ENCODE measurements at places on chromosomes 5 and 9. TPM values are rescaled to one million over a fixed set of nuclear protein-coding genes. Genes with fewer than 3 reads are reported as not detected.

DNA sequence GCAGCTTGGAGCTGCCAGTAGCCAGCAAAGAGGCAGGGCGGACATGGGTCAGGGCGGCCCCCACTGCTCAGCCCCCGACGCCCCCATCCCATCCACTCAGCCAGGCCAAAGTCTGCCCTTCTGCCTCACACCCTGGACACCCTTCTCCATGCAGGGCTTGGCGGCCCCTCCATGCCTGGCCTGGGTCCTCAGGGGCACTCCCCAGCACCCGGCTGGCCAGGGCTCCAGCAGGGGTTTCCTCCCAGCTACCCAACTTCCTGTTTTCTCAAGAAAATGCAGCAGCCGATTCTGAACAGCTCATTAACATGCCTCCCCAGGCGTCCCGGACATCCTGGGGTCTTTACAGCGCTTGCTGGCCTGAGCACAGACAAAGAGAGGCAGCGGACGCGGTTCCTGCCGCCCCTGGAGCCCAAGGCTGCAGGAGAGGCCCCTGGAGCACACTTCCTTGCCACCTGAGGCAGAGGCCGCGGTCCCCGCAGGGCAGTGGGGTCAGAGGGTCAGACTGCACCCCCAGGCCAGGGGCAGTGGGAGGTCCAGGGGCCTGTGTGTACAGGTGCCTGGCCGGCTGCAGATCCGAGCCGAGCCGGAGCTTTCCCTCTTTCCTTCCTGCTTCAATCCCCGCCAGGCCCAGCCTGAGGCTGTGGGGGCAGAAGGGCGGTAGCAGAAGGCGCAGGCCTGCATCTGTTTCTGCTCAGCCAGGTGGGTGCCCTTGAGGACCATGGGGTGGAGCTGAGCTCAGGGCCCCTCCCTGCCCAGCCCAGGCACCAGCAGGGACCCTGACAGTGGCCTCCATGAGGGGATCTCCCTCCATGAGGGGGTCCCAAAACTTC lies 18.7 kb upstream of the NRARP start:
- no peak for DNase-seq

Gene HRCT1
- total RNA-seq: not detected

Gene CDX1
- total RNA-seq: 0.41 TPM

DNA sequence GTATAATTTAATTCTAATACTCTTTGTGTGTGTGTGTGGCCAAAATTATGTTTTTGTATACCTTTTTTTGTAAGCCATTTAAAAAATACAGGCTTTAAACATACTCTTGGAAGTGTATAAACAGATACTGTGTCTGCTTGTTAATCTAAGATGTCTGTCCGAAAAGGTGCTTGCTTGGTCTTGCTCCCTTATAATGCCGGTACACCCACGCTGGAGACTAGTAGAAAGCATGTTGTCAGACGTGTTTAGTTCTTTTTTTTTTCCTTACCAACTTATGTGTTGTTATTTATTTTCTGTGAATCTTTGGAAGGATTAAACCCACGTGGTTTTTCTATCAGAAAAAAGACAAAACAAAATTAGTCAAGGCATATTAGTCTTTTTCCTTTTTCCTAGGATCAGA lies 9.5 kb downstream of the GAPVD1 start:
- DNase-seq: no peak

- no peak for DNase-seq
These were observed 190.6 kb upstream of the MSX2 start for GRCh38 chr5:174533751-174534241.

GRCh38 chr9:109640580-109641371 lies 139.2 kb upstream of the PALM2AKAP2 start:
- peak; percentile 15 for DNase-seq

Gene FABP6
- not detected for total RNA-seq

- no peak for DNase-seq
These were observed 1.7 kb downstream of the RXFP3 start for GRCh38 chr5:33937707-33938506.

DNA sequence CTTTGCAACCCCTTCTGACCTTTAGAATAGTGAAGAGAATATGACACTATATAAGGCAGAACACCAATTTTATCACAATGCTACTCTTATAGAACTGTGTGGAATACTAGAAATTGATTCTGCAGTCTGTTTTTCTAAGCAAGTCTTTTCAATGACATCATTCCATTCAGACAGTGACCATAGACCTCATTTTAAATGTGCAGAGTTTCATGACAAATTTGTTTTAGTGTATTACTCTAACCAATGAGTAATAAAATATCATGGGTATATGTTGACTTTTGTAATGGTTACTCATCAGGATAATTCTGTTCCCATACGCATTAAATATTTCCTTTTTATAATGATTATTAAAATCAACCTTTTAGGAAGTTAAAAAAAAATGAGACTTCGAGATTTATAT lies 219.9 kb downstream of the COX7C start:
- no peak for DNase-seq

- DNase-seq: no peak
These were observed 32.6 kb upstream of the ANXA1 start for GRCh38 chr9:73118898-73119554.

Gene GDA
- 4.8 TPM for total RNA-seq

Gene PCDHGB6
- total RNA-seq: 15.6 TPM

- no peak for DNase-seq
These were observed 209.0 kb downstream of the ALDH1A1 start for GRCh38 chr9:72743836-72744235.

DNA sequence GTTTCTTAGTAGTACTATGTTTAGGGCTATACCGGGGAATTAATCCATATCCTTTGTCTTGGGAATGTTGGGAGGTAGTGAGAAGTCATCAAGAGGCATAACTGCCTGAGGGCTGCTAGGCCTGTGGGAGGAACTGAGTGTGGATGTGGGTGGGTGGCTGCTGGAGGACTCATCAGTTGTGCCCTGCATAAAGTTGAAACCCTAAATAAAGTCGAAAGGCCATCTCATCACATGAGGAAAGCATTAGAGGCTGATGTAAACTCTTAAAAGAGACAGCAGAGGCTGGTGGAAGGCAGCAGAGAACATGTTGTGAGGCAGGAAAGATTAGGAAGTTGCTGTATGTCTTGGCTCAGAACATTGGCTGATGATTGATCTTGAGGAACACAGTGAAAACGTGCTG lies 143.8 kb downstream of the MAST4 start:
- DNase-seq: no peak

- no peak for DNase-seq
These were observed 10.7 kb downstream of the TNFAIP8 start for GRCh38 chr5:119366540-119366881.

Gene FGFR4
- total RNA-seq: 2.1 TPM

DNA sequence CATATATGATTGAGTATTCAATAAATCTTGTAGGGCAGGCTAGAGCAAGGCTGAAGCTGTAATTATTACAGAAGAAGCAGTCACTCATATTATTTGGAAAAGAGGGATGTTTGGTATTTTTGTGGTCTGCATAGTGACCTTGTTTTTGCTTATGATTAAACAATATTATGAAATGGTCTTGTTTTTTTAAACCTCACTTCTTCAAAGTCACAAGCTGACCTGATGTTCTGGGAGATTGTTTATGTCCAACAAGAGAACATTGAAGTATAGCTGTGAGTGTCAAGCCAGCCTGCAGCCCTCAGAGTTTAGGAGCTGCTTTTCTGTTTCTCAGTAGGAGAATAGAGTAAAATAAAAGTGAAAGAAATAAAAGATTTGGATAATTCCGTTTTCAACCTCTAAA lies 342.2 kb downstream of the LRRC70 start:
- DNase-seq: no peak

Gene CTXN3
- not detected for total RNA-seq

DNA sequence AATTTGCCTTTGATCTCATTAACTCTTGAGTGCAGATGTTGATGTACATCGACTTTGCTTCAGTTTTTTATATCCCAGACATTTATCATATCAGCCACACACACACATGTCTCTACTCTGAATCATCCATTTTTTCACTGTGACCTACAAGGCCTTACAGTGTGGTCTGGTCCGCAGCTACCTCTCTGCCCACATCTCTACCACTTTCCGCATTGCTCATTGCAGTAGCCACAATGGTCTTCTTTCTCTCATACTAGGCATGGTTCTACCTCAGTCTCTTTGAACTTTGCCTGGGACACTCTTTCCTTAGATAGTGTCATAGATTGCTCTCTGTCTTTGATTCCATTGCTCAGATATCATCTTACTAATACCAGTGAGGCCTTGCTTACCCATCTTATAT lies 87.9 kb upstream of the FSD1L start:
- DNase-seq: no peak

DNA sequence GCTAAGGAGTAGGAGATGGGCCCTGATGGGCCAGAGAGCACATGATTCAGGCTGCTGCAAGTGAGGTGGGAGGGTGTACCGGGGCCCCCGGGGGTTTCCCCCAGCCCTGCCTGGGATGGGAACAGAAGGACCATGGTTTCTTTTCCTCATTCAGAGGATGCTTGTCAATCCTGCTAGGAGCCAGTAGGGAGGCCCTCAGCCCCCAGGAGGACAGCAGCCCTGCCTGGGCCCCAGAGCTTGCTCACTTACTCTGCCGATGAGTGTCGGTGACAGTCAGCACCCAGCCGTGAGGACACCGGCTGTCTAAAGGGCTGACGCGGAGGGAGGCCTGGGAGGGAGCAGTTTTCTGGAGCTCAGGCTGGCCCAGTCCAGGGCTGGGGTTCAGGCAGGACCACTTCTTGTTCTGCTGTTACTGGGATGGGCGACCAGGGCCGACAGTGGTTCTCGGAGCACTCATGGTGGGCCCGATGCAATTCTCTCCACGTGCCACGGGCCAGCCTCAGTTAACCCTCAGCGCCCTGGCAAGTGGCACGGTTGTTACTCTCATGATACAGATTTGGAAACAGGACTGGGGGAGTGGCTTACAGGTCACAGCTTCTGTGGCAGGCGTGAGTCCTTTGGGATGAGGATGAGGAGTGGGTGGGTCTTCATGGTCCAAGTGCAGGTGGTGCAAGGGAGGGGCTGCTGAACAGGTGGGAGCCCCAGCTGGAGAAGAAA lies 1.8 kb downstream of the ARRDC1 start:
- no peak for DNase-seq

DNA sequence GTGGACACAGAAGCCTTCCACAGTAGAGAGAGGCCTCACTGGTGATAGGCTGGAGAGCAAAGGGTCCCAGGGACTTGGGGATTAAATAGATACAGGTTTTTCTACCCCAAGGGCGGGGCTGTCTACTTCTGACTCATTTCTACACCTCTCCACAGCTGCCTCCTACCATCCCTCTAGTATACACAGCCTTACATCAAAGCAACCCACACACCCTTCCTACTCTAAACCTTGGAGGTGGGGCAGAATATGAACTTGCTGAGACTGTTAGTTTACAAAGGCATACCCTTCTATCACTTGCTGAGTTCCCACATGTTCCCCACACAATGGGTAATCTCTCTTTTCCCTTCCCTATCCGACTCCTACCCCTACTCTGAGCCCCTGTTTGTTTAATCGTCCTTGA lies 19.9 kb upstream of the PCA3 start:
- DNase-seq: no peak

Gene HAND1
- 0.14 TPM for total RNA-seq

Gene LCNL1
- total RNA-seq: 0.88 TPM

Gene GCNT4
- total RNA-seq: 1.5 TPM

Gene TMEM203
- 33.2 TPM for total RNA-seq

Gene BSPRY
- total RNA-seq: not detected

DNA sequence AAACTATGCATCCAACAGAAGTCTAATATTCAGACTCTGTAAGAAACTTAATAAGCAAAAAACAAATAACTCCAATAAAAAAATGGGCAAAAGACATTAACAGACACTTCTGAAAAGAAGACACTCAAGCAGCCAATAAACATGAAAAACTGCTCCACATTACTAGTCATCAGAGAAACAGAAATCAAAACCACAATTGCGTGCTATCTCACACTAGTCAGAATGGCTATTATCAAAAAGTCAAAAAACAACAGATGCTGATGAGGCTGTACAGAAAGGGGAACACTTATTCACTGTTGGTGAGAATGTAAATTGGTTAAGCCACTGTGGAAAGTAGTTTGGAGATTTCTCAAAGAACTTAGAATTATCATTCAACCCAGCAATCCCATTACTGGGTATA lies 101.2 kb upstream of the TRIM32 start:
- DNase-seq: no peak

GRCh38 chr5:126016256-126016655 lies 407.0 kb upstream of the GRAMD2B start:
- peak; percentile 42 for DNase-seq

DNA sequence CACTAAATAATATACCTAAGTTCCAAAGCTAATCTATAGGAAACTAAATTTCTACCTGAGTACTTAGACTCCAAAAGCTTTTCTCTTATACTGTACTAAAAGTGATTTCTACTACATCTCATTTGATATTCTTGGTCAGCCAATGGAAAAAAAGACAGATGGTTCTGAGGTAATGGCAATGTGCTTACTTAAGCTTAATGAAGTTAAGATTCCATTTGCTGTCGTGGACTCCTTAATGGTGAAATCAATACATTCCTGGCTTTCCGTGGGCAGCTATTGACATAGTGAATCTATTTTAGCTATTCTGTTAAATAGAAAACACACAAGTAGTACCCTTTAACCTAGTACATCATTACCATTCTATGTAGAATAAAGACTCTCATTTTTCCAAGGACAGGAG lies 1825.6 kb upstream of the CDH9 start:
- DNase-seq: no peak

DNA sequence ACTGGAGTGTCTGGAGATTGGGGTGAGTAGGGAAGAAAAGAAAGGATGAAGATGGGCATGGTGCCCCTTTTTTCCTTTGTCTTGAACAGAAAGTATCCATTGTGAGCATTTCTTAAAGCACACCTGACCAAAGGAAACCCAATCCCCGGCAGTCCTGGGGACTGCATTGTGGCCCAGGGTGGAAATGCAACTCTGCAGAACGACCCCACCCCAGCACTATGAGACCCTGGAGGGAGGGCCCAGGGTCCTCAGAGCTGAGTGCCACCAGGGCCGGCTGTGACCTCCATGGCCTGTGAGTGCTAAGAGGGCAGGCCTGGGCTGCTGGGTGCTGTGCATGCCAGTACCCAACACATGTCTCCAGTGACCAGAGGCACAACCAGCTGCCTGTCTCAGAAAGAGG lies 18.5 kb downstream of the EEIG1 start:
- DNase-seq: no peak

GRCh38 chr5:88108490-88109279 lies 160.0 kb downstream of the TMEM161B start:
- DNase-seq: no peak

Gene DOCK2
- 9.7 TPM for total RNA-seq

DNA sequence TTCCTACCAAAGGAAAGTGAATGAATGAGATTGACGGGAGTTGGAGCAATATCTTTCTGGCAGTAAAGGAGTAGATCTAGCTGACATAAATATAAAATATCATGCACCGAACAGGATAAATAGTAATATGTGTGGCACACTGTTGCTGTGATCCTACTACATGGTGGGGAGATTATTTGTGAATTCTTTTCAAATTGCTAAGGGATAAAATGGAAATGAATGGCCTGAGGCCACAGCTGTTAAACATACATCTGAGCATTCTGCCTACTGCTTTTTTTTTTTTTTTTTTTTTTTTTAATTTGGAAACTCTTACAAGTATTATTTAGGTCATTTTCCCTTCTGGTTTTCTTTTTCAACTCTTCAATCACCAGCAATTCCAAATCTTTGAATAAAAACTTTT lies 66.8 kb downstream of the MEF2C start:
- no peak for DNase-seq

Measured in uterus (tissue), 4 donors.